GM12878 (cell line): ENCODE measurements at places on chromosomes 7 and 10. TPM values are rescaled to one million over a fixed set of nuclear protein-coding genes. Genes with fewer than 3 reads are reported as not detected.

The GIMAP7 gene
- 3.4 and 3.9 TPM in 2 replicates for total RNA-seq

The RNF133 gene
- total RNA-seq, result not detected in 2 replicates

The MEOX2 gene
- total RNA-seq, result not detected in 2 replicates

The ZNF679 gene
- not detected in 2 replicates for total RNA-seq

The INTS1 gene
- total RNA-seq, result 76.5 and 89.0 TPM in 2 replicates

The GIMAP1 gene
- total RNA-seq, result 1.3 and 1.4 TPM in 2 replicates

The MUC3A gene
- total RNA-seq, result 0.10 and 0.24 TPM in 2 replicates

The ADRB1 gene
- total RNA-seq, result 3.9 and 4.5 TPM in 2 replicates

The KLF14 gene
- total RNA-seq, result not detected in 2 replicates

The IMMP2L gene
- total RNA-seq, result 14.3 and 22.3 TPM in 2 replicates

The CUBN gene
- 0.03 TPM in 1 of 2 replicates, not detected in the other for total RNA-seq

The PPP1R17 gene
- not detected in 2 replicates for total RNA-seq

The VPS37D gene
- total RNA-seq, result 0.21 and 0.27 TPM in 2 replicates

The LRRC17 gene
- 0.19 TPM in 1 of 2 replicates, not detected in the other for total RNA-seq

The ANKRD22 gene
- total RNA-seq, result 0.48 and 0.56 TPM in 2 replicates

The SVOPL gene
- not detected in 2 replicates for total RNA-seq

DNA sequence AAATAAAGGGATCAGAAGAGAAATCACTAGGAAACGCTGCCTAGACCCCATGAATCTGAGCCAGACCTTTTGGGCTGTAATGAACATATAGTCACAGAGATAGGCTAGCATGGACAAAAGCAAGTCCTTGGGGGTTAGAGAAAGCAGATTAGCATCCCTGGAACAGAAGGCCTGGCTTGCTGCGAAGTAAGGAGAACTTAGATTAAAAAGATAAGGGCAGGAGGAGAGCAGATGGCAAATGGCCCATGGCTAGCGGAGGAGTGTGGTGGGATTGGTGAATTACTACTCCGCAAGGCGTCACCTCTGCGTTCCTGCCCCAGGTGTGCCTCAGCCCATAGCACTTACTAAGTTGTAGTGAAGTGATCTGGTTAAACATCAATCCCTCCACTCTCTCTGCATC lies 92.3 kb upstream of the ZNF438 start:
- DNase-seq, result no peak

- no peak for DNase-seq
Observed at GRCh38 chr7:157718303-157719007, 381.7 kb downstream of the DNAJB6 start.

GRCh38 chr7:5177060-5177459 lies 13.0 kb upstream of the WIPI2 start:
- DNase-seq, result no peak

DNA sequence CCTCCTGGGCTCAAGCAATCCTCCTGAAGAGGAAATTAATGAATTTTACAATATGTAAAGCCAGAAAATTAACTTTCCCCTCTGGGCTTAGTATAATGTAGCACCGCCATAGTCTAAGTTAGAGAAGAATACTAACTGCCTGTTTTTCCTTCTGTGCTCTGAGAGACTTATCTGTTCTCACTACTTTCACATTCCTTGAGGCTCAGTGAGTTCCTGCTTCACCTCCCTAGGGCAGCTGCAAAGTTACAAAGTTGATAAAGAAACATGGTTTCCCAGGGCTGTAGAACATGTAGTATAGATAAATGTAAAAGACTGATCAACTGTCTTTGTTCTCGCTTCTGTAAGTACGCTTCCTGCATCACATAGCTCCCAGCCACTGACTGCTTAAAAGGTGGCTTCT lies 16.0 kb upstream of the OLAH start:
- no peak for DNase-seq

DNA sequence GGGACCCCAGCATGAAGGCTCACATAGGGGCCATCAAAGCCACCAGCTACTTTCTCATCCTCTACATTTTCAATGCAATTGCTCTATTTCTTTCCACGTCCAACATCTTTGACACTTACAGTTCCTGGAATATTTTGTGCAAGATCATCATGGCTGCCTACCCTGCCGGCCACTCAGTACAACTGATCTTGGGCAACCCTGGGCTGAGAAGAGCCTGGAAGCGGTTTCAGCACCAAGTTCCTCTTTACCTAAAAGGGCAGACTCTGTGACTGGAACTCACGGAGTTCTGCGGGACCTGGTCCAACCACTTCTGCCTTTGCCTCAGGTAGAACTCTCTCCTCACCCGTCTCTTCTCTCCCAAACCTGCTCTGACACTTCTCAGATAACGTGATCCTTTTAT lies 945 bp downstream of the TAS2R40 start:
- DNase-seq, result no peak

DNA sequence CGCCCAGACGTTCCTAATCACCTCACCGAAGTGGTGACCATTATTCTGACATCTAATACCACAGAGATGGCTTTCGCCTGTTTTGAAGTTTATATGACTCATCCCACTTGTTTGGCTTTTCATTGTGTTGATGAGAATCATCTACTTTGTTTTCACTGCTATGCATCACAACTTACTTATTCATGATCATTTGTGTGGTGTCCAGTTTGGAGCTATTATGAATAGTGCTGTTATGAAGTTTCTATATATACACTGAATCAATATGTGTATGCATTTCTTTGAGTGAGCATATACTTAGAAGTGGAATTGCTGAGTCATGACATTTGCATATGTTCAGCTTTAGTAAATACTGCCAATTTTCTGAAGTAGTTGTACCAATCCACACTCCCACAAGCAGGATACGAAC lies 38.6 kb upstream of the TNKS2 start:
- no peak for DNase-seq

GRCh38 chr7:135822376-135822775 lies 73.8 kb upstream of the FAM180A start:
- no peak for DNase-seq

- DNase-seq, result no peak
Observed at GRCh38 chr7:91248996-91249395, 15.2 kb upstream of the FZD1 start.

- no peak for DNase-seq
Observed at GRCh38 chr10:26593896-26594295, 103.6 kb upstream of the PDSS1 start.

- no peak for DNase-seq
Observed at GRCh38 chr10:106396192-106396591, 768.3 kb downstream of the SORCS1 start.

DNA sequence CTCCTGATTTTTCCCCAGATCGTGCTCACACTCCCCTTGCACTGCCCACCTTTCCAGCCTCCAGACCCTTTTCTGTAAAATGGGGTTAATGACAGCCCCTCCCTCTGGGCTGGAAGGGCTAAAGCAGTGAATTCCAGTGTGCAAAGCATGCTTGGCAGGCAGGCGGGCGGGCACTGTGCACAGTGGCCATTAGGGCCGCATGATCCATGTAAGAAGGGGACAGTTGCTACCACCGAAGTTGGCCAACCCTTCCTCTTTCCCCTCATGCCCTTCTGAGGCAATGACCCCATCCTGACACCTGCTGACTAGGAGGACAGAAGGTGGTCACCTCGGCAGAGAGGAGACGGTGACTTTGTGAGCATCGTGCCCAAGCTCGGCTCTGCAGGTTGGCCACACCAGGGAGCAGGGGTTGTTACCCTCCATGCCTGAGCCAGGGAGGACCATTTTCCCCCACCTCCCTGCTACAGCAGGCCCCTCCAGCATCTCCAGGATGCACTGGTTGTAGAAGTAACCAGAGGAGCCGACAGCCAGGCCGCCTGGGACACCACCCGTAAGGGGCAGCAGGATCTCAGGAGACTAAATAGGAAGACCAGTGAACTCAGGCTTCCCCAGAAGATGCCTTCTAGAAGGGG lies 166.4 kb downstream of the SLIT1 start:
- DNase-seq, result no peak

- DNase-seq, result no peak
Observed at GRCh38 chr10:58087896-58088295, 179.8 kb downstream of the IPMK start.

GRCh38 chr7:122067077-122067476 lies 77.0 kb downstream of the AASS start:
- no peak for DNase-seq

GRCh38 chr10:76887223-76888010 lies 750.2 kb downstream of the KCNMA1 start:
- no peak for DNase-seq

- no peak for DNase-seq
Observed at GRCh38 chr10:119343011-119343601, 135.7 kb downstream of the GRK5 start.

GRCh38 chr7:92244808-92245486 lies 767 bp downstream of the KRIT1 start:
- no peak for DNase-seq

- DNase-seq, result no peak
Observed at GRCh38 chr10:18252086-18252485, 111.9 kb downstream of the CACNB2 start.

- DNase-seq, result no peak
Observed at GRCh38 chr10:59865101-59865500, 41.3 kb downstream of the CCDC6 start.

- DNase-seq, result no peak
Observed at GRCh38 chr7:23371654-23372053, 72.5 kb downstream of the MALSU1 start.

DNA sequence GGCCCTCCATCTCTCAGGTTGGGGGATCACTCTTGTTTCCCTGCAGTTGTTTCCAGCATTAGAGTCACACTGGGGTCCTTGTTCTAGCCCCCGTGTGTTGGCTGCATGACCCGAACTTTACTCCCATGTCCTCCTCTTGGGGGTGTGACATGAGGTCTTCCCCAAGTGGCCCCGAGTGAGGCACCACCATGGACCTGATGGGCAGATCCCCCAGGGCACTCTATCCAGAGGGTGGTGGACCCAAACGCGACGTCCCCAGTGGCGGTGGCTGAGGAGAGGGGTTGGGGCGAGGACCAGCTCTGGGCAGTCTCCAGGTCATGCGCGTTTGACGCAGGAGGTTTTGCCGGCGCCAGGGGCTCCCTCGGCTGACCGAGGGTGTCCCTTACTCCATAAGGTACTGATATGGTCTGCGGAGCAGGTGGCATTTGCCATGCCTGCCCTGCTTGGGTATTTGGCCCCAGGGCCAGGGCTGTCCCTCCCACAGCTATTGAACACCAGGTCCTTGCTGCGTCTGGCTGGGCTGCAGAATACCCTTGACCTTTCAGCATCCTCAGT lies 131.9 kb downstream of the LHPP start:
- no peak for DNase-seq

DNA sequence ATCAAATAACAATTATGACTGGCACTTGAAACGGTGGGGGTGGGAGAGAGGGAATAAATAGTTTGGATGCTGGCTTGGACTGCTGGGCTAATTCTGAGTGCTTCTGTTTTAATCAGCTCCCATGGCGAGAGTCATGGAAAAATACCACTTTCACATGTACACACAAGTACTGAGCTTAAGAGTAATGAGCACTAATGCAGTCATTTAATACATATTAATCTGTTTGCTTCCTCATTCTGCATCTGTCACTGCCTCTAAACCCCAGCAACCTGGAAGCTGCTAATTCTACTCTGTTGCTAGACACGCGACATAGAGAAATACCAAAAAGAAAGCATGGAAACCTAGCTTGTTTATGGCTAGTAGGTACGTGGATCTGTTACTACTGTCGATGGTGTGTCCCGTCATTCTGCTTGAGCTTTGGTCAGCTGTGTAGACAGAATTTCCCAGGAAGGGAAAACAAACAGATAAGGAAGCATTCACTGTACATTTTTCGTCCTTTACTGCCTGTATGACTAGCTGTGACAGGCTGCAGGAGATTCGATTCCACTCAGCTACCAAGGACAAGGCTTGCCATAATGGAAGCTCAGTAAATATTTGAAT lies 238.8 kb downstream of the BAMBI start:
- no peak for DNase-seq

DNA sequence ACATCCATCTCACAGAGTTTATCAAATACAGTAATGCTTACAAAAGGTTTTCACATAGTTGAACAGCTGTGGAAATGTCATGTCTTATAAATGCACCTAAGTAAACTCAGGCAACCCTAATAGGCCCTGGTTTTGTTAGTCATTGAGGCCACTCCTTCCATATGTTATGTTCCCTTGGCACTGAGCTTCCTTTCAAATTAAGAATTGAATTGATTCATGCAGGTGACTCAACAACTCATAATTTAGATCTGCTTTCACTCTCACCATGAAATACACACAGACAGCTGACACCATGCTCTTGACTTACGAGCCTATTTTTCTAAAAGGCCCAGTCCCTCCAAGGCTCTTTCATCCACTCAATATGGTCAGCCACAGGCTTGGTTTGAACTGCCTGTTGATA lies 476.9 kb downstream of the KCNMA1 start:
- DNase-seq, result no peak
